ENCODE measurements at places on chromosomes 5 and 9.

- no peak for DNase-seq
These were observed 92.1 kb downstream of the ZNF354C start for GRCh38 chr5:179152144-179152895.

DNA sequence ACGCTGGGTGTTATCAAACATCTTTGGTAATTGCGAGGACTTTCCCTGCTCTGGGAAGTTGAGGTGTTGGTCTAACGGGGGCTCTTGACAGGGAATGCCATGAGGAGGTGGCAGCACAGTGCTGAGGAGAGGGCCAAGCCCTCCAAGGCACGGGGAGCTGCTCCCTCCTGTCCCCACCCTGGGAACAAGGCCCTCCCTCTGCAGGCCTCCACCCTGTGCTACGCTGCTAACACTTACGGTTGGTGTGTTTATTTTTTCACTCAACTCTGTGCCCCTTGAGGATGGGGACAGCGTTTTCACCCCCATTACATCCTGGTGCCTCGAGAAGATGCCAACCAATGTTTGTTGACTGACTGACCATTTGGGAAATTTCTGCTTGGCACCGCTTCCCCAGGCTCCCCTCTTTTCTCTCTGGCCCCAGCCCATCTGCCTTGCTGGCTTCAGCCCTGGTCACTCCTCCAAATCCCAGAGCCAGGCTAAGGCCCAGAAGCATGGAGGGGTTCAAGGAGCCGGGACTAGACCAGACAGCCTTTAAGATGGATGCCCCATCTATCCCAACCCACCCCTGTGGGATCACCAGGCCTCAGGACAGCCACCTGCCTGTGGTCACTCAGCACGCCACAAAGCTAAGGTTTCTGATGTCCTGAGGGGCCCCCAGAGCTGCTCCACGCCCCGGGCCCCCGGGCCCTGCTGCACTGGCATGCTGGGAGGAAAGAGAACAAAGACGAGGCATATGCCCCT, 125.7 kb downstream of the BARX1 start:
- no peak for DNase-seq

GRCh38 chr9:83714329-83714728, 6.6 kb upstream of the UBQLN1 start:
- DNase-seq: no peak

DNA sequence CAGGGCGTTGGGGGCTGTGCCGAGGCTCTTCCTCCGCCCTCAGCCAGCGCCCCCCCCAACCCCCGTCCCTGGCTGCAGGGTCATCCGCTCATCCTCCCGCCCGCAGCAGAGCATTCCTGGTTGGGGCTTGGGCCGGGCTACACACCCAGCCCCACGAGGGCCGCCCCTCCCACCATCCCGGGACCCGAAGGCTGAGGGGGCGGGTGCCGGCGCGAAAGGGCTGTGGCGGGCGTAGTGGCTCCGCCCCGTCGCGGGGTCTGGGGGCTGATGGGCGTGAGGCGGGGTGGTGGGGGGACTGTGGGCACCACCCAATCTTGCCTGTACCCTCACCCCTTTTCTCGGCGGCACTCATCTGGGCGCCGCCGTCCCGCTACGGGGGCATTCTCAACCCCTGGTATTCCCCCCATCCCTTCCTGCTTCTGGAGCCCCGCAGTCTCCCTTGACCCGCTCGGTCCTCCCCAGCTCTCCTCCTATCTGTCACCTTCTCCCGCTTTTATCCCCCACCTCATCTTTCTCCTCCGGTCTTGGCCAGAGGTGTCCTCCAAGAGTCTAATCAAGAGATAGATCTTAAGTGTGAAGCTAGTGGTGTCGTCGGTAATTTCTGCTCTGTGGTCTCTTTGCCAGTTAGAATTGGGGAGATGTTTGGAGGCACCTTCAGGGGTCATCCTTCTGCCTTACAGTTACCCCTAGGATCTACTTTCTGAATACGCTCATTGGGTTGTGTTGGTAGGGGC, 1.6 kb downstream of the FER start:
- no peak for DNase-seq

DNA sequence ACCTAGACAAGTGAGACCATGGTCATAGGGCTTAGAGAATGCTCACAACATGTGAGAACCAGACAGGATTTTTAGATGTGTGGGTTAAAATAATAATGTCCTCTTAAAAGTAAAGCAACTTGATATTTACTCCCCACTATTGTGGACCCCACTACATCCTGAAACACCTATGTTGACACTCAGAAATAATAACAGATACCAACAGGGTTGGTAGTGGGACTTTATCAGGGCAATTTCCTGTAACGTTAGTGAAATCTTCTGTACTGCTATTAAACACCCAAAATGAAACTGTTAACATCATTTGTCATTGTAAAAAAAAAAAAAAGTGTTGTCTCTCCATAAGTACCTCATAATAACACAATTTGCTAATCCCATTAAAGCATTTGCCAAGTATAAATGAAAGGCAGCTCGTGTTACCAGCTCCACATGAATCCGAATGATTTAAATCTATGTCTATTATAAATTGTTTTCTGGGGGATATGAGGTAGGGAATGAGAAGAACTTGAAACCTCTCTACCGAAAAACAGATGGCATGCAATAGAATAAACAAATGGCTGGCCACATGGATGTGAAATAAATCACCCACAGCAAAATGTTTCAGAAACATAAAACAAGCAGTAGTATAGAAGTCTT, 285.9 kb downstream of the ARHGEF28 start:
- no peak for DNase-seq

GRCh38 chr5:55847837-55848236, 3.3 kb upstream of the IL31RA start:
- no peak for DNase-seq

DNA sequence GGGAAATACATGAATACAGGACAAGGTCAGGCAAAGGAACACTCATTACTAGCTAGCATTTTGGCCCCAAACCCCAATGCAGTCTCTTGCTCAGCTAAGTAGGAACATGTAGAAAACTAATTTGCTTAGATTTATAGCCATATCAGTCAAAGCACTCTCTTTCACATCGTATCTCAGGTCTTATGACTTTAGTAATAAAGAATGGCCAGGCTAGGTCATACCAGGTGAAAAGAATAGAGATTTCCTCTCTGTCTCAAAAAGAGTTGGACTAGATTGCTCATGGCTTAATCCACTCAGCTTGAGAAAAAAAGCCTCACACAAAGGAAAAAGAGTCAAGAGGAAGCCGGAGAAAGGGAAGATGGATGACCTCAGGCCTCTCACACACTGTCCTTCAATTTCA, 772.7 kb upstream of the SEMA6A start:
- DNase-seq: no peak

DNA sequence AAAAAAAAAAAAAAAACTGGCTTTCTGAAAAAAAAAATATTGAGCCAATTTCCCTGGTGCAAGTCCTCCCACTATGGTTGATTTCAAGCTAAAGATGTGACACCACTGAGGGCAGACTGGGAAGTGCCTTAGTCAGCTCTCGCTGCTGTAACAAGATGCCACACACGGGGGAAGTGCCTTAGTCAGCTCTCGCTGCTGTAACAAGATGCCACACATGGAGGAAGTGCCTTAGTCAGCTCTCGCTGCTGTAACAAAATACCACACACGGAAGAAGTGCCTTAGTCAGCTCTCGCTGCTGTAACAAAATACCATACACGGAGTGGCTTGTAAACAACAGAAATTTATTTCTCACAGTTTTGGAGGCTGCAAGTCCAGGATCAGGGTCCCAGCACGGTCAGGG, 23.4 kb downstream of the BTNL9 start:
- DNase-seq: no peak

DNA sequence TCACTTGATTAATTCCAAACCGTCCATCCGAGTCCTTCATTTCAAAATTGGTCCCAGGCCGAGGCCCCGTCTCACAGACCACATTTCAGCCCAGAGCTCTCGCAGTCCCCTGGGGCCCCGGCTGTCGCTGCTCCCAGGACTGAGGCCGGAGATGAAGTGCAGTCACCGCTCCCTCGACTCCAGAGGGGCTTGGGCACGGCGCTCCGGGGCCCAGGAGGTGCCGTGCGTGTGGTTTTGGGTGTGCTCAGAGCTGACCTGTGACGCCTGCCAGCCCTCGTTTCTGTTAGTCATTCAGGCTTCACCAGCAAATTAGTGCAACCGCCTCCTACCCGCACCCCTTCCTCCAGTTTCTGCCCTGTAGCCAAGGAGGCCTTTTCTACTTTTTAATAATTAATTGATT, 48.7 kb upstream of the PHYKPL start:
- no peak for DNase-seq

GRCh38 chr9:69190863-69191181, 16.7 kb downstream of the TJP2 start:
- no peak for DNase-seq

DNA sequence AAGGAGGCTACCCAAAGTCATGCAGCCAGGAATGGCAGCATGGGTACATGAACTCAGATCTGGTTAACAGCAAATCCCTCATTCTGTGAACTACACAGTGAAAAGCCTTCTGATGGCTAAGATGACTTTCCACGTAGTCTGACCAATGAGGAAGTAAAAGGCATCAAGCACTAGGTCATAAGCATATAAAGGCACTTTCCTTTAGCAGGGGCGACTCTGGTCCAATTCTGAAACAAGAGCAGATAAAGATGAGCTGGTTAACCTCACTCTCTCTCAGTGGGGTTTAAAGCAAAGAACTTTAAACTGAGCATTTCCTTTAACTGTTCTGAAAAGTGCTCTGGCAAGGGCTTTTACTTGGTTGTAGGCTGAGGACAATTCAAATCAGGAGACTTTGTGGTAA, 21.1 kb downstream of the PSMB7 start:
- DNase-seq: no peak

DNA sequence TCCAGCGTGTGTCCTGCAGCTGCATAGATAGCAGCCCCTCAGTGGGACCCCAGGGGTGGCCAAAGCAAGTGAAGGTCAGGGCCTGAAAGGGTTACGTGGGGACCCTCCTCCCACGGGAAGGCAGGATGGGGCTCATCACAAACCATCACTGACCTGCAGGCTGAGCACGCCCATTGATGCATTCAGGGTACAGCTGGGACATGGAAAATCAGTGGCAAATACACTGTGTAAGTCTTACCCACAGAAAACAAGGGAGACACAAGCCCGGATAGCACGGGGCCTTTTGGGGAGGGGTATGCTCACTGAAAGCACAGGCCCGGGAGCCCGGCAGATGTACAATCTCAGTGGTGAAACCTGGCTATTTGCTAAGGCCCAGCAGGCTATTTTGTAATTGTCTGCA, 49.1 kb downstream of the SEMA4D start:
- no peak for DNase-seq

DNA sequence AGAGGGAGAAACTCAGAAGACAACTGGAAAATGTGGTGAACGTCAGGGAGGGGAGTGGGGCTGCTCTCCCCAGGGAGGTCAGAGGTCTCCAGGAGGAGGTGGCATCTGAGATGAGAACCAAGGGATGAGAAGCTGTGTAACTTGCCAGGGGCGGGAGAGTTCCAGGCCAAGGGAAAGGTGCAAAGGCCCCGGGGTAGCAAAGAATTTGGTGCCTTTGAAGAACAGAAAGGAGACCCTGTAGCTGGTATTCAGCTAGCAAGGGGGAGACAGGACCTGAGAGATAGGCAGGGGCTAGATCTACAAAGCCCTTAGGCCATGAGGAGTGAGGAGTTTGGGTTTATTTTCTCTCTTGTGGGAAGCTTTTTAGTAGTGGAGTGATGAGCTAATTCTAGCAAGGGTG, 3.3 kb downstream of the DNM1 start:
- DNase-seq: no peak

- no peak for DNase-seq
These were observed 2.1 kb downstream of the NDST1 start for GRCh38 chr5:150509992-150510391.
